ENCODE measurements at places on chromosomes 5 and 9. TPM values are rescaled to one million over a fixed set of nuclear protein-coding genes. Genes with fewer than 3 reads are reported as not detected.
A peak's percentile ranks its signal among the peaks of the same experiment; 100 is the strongest.

GRCh38 chr9:33170464-33171415 lies 3.6 kb upstream of the B4GALT1 start:
- no peaks in the 10 kb centered on the region for H3K27me3 ChIP-seq
- no peaks in the 10 kb centered on the region for H3K4me1 ChIP-seq
- H3K36me3 ChIP-seq, result no peaks in the 10 kb centered on the region
- no peak overlapping the region for H3K4me3 ChIP-seq
- H3K27ac ChIP-seq, result no peak overlapping the region
- no peak for DNase-seq

DNA sequence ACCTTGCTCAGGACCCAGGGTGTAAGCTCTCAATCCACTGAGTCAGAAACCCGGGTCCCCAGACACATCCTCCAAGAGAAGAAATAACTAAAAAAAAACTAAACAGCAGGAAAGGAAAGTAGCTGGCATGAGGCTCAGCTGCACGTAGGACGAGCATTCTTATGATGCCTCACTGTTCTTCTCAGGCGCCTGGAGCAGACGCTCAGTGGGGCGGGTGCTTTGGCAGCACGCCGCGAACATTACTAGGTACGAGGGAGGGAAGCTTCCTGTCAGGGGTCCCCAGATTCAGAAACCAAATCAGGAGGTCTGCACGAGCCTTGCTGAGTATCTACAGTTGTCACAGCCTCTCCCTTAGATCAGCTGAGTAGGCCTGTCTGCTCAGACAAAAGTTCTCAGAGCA lies 85.8 kb downstream of the SECISBP2 start:
- DNase-seq, result no peak
- H3K4me1 ChIP-seq, result no peaks in the 10 kb centered on the region
- no peak overlapping the region for H3K4me3 ChIP-seq
- no peak overlapping the region for H3K27ac ChIP-seq
- H3K27me3 ChIP-seq, result no peaks in the 10 kb centered on the region

DNA sequence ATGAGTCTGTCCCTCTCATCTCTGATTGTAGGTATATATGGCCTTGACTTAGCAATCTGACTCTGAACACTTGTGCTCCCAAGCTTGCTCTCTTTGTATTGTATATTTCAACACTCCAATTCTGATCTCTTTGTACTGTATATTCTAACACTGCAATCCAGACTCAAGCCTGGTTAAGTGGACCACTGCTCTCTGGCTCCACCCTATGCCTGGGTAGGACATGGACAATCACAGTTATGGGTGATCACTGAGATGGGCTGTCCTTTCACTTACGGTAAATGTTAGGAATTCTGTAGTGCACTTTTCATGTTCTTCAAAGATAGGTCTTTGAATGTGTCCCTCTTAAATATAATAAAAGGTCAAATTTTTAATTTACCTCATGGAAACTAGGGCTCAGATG lies 165.1 kb downstream of the TLR4 start:
- H3K36me3 ChIP-seq, result no peaks in the 10 kb centered on the region
- H3K4me1 ChIP-seq, result no peaks in the 10 kb centered on the region
- no peaks in the 10 kb centered on the region for H3K27me3 ChIP-seq
- no peak for DNase-seq

DNA sequence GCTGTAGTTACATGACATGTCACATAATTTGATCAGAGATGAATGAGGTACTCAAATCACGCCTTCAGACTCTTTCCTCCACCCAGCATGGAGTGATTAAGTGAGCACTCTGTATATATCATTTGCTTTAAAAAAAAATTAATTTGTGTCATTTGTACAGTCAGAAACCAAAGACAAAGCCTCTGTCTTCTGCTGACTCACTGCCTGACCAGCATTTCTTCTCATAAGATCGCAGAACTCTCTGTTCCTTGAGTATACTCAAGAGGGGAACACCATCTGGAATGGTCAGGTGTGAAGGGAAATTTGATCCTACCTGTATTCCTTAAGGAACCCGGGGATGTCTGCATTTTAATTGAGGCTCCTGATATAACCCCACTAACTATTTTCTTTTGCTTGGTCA lies 254.4 kb downstream of the FAM114A2 start:
- H3K4me1 ChIP-seq, result no peaks in the 10 kb centered on the region
- H3K27ac ChIP-seq, result no peak overlapping the region
- no peak for DNase-seq
- H3K36me3 ChIP-seq, result no peaks in the 10 kb centered on the region

DNA sequence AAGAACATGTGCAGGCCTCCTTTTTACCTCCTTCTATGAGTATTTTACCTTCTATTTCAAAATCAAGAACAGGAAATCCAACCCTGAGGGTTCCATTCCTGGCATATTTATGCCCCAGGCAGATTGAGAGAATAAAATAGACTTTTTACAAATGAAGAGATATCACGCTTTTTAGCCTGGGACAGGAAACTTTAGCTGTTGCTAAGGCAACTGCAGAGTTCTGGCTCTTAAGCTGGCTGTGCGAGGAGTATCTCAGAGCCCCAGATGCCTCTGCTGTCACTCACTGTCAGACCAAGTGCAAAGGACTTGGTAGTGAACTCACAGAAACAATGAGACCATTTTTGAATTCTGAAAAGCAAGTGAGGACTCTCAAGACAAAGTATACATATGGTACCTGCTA lies 69.5 kb upstream of the HSPB3 start:
- H3K36me3 ChIP-seq, result no peaks in the 10 kb centered on the region
- DNase-seq, result no peak
- H3K4me1 ChIP-seq, result no peaks in the 10 kb centered on the region
- H3K27ac ChIP-seq, result no peak overlapping the region
- no peaks in the 10 kb centered on the region for H3K27me3 ChIP-seq

GRCh38 chr5:91245871-91246270 lies 137.2 kb downstream of the ARRDC3 start:
- H3K27ac ChIP-seq, result no peak overlapping the region
- H3K36me3 ChIP-seq, result no peaks in the 10 kb centered on the region
- DNase-seq, result no peak
- H3K4me3 ChIP-seq, result no peak overlapping the region
- H3K27me3 ChIP-seq, result no peaks in the 10 kb centered on the region
- no peaks in the 10 kb centered on the region for H3K4me1 ChIP-seq

DNA sequence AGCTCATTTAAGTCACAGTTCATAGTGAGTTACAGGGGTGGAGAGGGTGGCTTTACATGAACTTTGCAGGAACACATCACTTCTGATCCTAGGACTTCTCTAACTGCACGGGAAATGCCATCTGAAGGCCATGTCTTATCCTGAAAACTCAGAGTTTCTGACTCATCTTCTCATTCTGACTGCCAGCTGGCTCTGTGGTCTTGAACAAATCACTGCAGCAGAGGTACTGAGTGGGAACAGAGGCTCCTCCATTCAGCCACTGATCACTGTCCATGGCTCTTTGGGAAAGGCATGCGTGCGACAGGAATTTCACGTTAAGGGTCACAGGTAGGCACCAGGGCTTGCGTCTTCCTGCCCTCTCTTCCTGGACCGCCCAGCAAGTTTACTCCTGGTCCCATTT lies 114.6 kb upstream of the LRRTM2 start:
- no peaks in the 10 kb centered on the region for H3K27me3 ChIP-seq
- H3K4me1 ChIP-seq, result no peaks in the 10 kb centered on the region
- DNase-seq, result peak; percentile 77
- H3K27ac ChIP-seq, result no peak overlapping the region
- H3K4me3 ChIP-seq, result no peak overlapping the region

DNA sequence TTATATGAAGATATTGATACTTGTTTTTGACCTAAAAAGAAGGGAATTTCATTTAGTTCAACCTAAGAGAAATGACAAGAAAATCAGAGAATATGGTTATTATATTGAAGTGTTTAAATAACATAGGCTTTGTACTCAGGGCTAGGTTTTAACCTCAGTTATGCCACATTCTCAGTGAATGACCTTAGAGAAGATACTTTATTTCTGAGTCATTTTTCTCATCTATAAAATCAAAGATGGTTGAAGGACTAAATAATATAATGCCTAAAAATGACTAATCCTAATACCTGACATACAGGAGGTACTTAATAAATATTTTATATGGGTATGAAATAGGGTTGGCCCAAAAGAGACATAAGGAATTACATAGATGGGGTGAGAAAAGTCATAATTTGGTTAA lies 32.3 kb downstream of the DIMT1 start:
- H3K27me3 ChIP-seq, result no peaks in the 10 kb centered on the region
- no peak for DNase-seq
- H3K36me3 ChIP-seq, result peaks cover 4% of the 10 kb centered on the region
- no peaks in the 10 kb centered on the region for H3K4me1 ChIP-seq
- no peak overlapping the region for H3K4me3 ChIP-seq

- no peaks in the 10 kb centered on the region for H3K27me3 ChIP-seq
- H3K27ac ChIP-seq, result no peak overlapping the region
- no peak overlapping the region for H3K4me3 ChIP-seq
- no peaks in the 10 kb centered on the region for H3K36me3 ChIP-seq
Measured at GRCh38 chr9:84285381-84285780, 55.2 kb downstream of the SLC28A3 start.

DNA sequence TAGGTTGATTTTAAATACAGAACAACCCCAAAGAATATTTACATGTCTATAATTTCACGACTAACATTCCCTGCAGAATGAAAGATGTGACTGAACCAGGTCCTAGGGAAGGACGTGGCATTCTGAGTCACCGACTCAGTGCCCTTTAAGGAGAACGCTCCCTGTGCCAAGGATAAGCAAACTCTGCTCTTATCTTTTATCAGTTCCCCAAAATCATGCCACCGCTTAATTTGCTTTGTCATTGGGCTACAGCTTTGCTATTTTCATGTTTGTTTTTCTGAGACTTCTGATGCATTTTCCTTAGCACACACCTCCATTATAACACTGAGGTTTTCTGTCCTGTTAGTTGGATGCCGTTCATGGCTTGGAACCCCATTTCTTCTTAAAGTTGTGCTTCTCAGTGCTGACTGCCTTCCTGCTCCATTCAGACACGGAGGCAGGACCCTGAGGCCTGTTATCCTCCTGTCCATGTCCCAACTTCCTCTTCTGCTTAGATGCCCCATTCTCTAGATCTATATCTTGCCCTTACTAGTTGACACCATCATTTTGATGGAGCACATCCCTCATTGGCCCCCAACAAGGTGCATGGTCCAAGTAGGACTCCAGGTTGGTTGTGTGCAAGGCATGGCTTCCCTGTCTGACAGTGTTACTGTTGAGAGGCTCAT lies 11.2 kb upstream of the SEMA4D start:
- H3K4me3 ChIP-seq, result no peak overlapping the region
- H3K4me1 ChIP-seq, result no peaks in the 10 kb centered on the region
- DNase-seq, result no peak
- H3K27ac ChIP-seq, result no peak overlapping the region
- no peaks in the 10 kb centered on the region for H3K27me3 ChIP-seq

- no peak for DNase-seq
- no peaks in the 10 kb centered on the region for H3K36me3 ChIP-seq
- H3K27ac ChIP-seq, result no peak overlapping the region
- no peaks in the 10 kb centered on the region for H3K27me3 ChIP-seq
Measured at GRCh38 chr5:154093142-154093532, 54.4 kb downstream of the MFAP3 start.

GRCh38 chr5:174273325-174273724 lies 227.8 kb downstream of the NSG2 start:
- no peak overlapping the region for H3K4me3 ChIP-seq
- H3K36me3 ChIP-seq, result no peaks in the 10 kb centered on the region
- H3K27ac ChIP-seq, result no peak overlapping the region
- no peaks in the 10 kb centered on the region for H3K4me1 ChIP-seq

DNA sequence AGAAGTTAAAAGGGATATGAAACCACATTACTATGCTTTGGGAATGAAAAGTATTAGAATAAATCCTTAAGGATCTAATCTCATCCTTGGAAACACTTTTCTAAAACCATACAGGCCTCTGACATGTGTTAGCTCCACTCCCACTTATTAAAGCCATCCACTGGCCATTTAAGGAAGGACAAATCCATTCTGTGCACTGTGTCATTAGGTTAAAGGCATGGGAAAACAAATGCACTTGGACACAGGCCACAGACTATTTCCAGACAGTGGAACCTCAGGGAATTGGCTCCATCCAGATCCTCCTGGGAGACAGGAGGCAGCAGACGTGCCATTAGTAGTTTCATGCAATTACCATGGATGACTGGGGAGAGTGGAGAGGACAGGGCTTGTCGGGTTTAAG lies 454.9 kb downstream of the ENC1 start:
- H3K27me3 ChIP-seq, result no peaks in the 10 kb centered on the region
- H3K27ac ChIP-seq, result no peak overlapping the region
- H3K4me3 ChIP-seq, result no peak overlapping the region
- peak; percentile 74 for DNase-seq

DNA sequence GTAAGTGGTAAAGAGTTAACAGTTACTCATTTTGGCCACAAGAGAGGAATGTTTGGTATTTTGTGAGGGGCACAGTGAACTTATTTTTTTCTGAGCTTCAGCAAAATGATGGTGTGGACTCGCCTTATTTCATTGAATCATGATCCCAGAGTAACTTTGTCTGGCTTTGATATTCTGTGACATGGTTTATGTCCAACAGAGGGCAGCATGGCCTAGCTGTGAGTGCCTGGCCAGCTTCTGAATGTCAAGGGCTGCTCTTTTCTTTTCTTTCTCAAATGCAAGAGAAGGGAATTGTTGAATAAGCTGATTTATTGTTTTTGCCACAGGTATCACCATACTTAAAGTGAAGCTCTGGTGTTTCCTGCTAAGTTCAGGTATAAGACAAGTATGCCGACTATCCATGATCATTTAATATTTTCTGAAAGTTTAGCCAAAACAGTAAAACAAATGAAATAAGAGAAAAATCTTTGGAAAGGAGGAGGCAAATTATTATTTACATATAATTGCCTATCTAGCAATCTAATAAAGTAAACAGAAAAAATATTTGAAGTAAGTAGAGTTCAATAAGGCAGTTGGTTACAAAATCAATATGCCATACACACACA lies 31.7 kb downstream of the MRPL22 start:
- H3K36me3 ChIP-seq, result no peaks in the 10 kb centered on the region
- H3K27me3 ChIP-seq, result no peaks in the 10 kb centered on the region
- DNase-seq, result peak; percentile 27
- H3K4me1 ChIP-seq, result no peaks in the 10 kb centered on the region

DNA sequence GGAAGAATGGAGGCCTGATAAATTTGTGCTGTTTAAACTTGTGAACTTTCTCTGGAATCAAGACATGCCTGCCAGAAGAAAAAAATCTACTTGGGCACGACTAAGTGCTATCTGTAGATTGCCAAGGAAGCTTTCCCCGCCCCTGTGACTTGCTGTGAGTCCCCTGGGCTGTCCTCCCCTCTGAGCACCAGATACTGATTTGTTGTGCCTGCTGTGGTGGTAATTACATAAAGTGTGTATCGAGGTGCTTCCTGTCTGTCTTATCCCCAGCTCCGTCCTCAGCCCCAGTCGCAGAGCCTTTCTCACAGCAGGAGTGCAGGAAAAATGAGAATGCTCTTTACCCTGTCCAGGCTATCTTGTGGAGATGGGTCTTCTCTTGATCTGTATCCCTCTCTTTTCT lies 53.9 kb downstream of the TRIO start:
- no peak overlapping the region for H3K27ac ChIP-seq
- no peak for DNase-seq
- no peak overlapping the region for H3K4me3 ChIP-seq
- peaks cover 3% of the 10 kb centered on the region for H3K36me3 ChIP-seq
- H3K27me3 ChIP-seq, result no peaks in the 10 kb centered on the region

DNAH5 gene
- total RNA-seq, result 0.77 TPM

PGM5 gene
- 113 TPM for total RNA-seq

HSPB3 gene
- total RNA-seq, result 21.1 TPM

KIF4B gene
- total RNA-seq, result under 0.01 TPM

FAM151B gene
- 4.8 TPM for total RNA-seq

NR5A1 gene
- not detected for total RNA-seq

OBP2B gene
- not detected for total RNA-seq

C9orf153 gene
- 0.51 TPM for total RNA-seq

PCDHA9 gene
- total RNA-seq, result 0.26 TPM

Measured in fibroblast of lung (primary cell).